ENCODE measurements at places on chromosomes 12 and 14.

DNA sequence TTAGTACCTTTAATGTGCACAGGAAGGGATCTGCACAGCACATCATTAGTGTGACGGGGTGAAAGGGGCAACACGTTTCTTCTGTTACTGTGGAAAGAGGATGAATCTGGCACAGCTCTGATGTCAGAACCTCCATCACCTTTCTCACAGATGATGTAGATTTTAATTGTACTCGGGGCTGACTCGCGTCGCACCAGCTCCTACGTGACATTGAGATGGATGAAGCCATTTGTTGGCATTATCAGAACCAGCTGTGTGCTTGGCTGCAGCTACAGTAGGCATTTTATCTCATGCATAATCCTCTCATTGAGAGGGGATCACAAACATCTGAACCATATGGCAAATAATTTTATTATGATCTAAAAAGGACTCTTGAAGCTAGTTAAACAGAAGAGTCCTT is 173.6 kb downstream of the PDZRN4 start:
- no peak for DNase-seq

DNA sequence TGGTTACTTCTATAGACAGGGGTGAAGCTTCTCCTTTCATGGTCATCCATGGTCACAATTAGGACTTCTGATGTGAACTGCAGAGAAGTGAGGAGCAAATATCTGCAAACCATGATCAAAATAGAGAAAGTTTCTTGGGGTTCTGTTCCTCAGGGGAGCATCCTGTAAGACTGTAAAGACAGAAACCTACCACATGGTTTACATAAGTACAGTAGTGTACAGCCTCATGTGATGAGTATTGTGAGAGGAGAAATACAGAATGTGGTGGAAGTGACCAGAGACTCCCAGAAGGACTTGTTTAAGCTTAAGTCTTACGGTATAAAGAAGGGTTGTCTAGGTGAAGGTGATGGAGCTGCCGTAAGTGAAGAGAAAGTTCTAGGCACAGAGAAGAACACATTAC is 484.7 kb downstream of the LRIG3 start:
- no peak for DNase-seq

- DNase-seq, result no peak
Measured at GRCh38 chr12:76533331-76533730, 26.2 kb downstream of the OSBPL8 start.

- DNase-seq, result no peak
Measured at GRCh38 chr12:78181544-78182162, 351.0 kb downstream of the NAV3 start.

DNA sequence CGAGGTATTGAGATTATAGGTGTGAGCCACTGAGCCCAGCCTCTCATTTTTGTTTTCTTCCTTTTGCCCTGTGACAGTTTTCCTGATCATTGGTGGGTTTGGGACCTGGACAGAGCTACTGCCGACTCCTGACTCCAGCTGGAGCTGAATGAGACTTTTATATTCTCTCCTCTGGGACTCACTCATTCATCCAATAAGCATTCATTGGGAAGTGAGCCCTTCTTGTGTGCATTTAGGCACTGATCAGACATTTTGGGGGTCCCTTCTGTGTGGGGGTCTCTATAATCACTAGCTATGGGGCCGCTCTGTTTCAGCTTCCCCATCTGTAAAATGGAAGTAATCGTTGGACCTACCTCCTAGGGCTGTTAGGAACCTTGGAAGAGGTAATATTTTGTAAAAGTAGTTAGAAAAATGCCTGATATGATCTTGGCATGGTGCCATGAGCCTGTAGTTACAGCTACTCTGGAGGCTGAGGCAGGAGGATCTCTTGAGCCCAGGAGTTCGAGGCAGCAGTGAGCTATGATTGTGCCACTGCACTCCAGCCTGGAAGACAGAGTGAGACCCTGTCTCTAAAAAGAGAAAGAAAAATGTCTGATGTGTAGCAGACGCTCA is 7.2 kb downstream of the SH2B3 start:
- no peak for DNase-seq

DNA sequence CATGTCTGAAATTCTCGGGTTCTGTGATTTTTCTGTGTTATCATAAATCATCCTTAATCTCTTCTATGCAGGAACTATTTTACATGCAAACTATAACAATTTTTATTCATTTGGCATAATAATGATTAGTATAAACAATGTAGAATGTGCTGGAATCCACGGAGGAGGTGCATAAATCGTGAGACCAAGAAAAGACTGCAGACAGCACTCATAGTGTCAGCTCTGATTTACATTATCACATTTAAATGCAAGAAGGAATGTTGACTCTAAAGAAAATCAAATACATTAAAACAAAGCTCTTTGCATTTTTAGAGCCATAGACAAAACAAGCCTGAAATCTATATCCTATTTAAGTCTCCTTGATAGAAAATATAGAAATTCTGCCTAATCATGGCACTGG is 501.7 kb upstream of the STXBP6 start:
- DNase-seq, result no peak

GRCh38 chr12:31118347-31119191 is 44.9 kb downstream of the DDX11 start:
- no peak for DNase-seq

DNA sequence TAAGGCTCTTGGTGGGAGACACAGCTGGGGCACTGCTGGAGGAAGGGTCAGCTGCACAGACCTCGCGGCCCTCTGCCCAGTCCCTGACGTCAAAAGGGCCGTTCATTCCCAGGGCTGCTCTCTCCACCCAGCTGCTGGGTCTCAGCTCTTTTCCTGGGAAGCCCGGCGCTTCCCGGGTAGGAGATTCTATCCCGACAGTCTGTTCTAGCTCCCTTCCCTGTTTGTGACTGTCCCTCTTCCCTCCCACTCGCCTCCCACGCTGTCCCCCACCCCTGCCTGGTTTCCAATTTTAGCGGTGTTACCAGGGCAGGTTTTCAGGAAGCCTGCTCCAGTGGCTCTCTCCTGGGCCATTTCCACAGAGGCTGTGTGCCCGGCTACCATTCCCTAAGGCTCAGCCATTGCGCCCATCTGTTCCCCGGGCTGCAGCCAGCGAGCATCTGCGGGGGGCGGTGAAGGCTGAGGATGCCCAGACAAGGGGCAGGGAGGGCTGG is 186.6 kb downstream of the CACNA1C start:
- no peak for DNase-seq

GRCh38 chr14:90295870-90296516 is 35.7 kb downstream of the NRDE2 start:
- DNase-seq, result no peak

GRCh38 chr12:15209782-15210181 is 11.4 kb downstream of the RERG start:
- no peak for DNase-seq

DNA sequence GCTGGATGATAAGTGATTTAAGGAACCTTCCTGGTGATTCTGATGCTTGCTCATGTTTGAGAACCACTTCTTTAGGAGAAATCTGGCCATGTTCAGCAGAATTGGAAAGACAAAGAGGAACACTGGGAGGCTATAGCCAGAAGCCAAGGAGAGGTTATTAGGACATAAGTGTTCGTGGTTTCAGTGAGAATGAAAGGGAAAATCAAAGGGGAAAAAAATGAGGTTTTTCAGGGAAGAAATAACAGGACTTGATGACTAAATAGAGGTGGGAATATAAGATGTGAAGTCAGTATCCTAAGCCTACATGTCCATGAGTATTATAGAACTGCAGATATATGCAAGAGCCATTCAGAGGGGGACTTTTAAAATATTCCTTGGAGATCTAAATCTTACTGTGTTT is 95.6 kb downstream of the DAAM1 start:
- no peak for DNase-seq

GRCh38 chr12:99154216-99154982 is 493.2 kb upstream of the GARIN6 start:
- DNase-seq, result no peak

DNA sequence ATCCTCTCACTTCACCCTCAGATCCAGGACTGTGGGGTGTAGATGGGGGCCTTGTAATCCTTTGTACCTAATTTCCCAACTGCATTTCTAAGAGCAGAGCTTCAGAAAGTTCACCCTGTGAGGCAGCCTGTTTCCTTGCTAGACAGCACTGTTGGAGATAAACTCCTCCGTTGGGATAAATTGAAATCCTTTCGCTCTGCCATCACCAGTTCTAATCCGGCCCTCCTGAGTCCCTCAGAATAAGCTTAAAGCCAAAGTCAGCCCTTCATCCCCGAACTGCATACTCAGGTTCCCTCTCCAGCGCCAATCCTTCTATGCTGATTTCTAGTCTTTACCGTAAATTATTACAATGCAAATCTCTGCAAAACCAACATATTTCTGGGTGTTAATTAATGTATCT is 114.7 kb downstream of the PRMT8 start:
- DNase-seq, result no peak

DNA sequence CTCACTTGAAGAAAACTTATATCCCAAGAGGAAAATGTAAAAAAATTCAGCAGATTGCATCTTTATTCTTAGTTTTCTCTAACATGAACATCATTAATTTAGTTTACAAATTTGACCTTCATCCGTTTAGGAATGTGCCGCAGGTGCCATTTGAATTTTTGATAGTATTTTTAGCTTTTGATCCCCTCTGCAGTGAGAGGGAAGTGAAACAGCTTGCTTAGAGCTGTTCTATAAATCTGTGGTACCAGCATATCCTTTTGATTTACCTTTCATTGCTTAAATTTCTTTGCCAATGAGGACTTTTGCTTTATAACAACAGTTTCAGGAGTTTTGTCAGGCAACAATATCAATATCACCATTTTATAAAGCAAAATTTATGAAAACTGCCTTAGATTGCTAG is 32.7 kb downstream of the DUSP6 start:
- DNase-seq, result no peak

DNA sequence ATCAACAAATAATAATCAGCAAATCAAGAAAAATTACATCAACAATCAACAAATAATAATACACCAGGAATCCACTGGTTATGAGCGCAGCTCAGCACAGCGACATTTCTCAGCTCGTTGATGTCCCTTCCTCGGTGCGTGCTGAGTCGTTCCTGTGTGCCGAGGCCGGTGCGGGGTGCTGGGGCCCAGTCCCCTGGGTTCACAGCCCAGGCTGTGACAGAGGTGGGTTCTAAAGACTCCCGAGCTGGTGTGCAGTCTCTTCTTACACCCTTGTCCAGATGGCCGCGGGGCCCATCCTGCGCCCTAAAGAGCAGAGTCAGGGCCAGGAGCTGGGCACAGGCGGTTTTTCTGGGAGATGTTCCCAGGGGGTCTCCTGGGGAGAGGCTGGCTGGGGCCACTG is 26.9 kb upstream of the TRAF3 start:
- DNase-seq, result no peak

DNA sequence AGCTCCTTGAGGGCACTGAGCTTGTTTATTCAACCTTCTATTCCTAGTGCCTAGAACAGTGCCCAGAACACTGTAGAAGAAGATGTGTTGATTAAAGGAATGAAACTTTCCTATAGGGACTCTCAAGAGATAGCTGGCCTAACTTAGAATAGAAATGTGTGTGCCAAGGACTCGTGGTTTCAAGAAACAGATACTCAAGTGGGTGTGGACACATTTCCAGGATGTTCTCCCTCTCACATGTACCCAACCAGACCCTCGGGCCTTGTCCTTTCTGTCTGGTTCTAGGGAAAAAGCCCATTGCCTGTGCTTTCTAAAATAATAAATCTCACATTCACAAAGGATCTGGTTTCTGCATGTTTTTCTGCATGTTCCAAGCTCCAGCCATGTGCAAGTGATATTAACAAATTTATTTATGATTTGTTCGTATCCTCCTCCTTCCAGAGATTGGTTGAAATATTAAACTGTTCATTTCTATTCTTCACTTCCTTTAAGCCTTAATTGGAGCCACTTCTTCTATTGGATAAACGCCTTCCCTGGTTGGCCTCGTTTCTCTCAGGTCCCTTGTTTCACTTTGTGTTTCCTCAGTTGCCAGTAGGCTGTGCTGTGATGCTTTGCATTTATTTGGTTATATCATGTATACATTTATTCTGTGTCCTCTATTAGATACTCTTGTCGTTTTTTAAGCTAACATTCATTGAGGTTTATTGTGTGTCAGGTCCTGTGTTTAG is 89.8 kb downstream of the CRADD start:
- no peak for DNase-seq

DNA sequence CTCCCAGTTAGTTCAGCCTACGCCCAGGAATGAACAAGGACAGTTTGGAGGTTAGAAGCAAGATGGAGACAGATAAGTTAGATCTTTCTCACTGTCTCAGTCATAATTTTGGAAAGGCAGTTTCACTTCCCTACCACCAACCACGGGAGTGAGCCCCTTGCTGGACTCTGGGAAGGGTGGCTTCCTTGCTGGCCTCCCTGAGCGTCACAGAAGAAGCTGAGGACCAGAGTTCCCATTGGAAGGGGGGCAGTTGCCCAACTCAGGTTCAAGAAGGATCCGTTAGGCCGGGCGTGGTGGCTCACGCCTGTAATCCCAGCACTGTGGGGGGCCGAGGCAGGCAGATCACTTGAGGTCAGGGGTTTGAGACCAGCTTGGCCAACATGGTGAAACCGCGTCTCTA is 106.2 kb upstream of the MAX start:
- no peak for DNase-seq

DNA sequence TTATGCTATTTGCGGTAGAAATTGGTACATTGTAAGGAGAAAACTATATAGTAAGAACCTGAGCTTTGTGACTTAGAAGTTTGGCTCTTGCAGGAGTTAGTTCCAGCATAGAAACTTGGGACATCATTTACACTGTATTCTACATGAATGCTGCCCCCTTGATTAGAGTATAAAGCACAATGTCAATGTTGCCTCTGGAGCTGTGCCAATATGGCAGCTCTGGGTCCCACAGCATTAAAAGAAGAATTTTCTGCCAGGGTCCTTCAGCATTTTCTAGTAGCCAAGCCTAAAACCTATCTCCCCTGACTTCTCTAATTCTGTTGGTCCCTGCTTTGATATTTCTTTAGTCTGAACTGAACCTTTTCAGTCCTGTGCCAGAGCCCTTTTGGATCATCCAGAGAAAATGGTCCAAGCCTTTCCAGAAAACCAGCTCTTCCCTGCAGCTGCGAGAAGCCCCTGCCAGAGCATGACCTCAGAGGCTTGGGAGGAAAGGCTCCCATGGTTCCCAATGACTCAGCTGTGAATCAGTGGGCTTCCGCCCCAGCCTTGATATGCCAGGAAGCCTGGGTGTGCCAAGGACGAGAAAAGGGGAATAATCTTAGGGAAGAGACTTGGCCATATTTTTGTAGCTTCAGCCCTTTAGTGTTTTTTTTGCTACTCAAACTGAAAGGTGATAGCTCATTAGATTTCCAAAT is 43.2 kb downstream of the PLEKHG7 start:
- no peak for DNase-seq

DNA sequence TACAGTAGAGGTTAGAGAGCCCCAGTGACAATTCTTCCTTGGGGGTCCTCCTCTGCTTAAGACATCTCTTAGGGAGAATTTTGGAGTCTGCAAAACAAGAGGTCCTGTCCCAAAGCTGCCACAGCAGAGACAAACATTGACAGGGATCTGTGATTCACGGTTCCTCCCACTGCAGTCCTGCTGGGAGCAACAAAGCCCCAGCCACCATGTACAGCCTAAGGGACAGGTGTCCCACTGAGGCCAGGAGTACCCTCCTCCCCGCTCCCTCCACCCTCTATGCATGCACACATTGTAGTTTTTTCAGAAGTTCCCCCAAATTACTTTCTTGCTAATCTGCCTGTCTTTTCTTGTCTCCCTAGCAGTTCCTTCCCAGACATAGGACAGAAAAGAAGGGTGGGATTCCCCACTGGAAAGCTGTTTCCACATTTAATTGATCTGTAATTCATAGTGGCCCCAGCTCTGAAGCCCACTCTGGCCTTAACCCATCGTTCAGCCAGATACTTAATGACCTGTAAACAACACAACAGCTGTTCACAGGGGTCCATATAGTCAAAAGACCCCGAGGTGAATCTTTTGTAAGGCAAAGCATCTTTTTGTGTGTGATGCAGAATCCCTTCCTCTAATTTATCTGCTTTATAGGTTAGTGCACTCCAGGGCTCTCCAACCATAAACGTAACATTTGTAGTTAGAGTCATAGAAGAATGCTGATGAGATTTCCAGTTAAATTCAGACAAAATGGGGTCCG is 13.9 kb upstream of the PRICKLE1 start:
- DNase-seq, result no peak

All from T follicular helper cell (primary cell).